ENCODE measurements at places on chromosomes 6 and 20.

GRCh38 chr20:23773127-23773526 lies 22.4 kb upstream of the CST1 start:
- DNase-seq: no peak

DNA sequence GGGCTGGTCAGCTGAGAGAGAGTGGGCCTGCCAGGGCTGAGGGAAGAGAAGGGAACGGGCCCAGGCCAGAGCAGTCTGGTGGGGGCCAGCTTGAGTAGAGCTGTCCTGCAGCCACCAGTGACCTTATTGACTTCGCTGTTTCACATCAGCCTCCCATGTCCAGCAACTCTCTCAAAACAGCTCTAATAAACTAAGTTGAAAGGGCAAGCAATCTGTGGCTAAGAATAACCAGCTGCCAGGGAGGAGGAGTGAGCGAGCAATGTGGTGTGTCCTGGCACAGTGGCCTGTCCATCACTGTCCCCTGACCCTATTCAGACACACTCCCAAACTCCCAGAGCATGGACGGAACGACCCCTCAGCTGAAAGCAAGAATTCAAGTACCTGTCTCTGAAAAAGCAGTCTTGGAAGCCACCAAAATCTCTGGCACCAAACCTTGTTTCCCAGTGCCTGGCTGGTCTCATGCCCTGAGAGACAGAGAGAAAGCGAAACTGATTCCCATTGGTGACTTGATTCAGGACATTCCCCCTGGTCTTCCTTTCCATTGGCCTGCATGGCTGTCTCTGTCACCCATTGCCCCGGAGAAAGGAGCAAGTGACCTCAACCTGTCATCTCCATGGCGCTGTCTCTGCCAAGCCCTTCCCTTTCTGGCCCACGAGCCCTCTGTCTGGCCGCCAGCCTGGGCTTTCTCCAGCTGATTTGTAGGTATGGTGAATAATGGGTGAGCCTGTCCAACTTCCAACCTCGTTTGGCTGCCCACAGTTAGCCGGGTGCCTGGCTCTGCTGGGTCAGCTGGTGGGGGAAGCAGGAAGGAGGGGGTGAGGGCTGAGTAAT lies at the start of gene DDO:
Gene DDO, minus strand, starts transcription at position 490 of the 831 bp plus-strand sequence. CDS start 2,113 bp downstream, outside the sequence.
- DNase-seq: peak; percentile 44

GRCh38 chr20:17536944-17537444 lies 5.8 kb upstream of the BFSP1 start:
- DNase-seq: peak; percentile 44

GRCh38 chr6:121171879-121172278 lies 162.4 kb downstream of the TBC1D32 start:
- DNase-seq: no peak

Data from omental fat pad (tissue), 4 donors.